ENCODE measurements at places on chromosomes 1 and 21.

DNA sequence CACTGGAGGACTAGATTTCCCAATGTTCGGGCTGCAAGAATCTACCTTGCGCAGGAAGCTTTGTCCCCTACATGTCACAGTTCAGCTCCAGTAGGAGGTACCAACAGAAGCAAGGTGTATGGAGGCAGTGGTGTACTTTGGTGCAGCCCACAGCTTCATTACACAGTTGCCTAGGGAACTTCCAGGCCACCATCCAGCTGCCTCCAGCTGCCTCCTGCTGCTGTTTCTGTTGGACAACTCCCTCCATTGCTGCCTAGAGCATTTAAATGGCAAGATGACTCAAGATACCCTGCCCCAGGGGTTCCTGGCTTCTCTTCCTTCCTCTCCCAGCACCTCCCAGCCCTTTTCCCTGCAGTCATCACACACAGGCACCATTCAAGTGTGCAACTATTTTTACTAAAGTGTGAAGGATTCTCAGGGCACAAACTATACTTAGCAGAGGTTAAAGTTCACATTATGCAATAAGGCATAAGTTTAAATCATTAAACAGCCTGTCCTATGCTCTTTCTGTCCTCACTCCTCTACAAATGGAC is 39.0 kb upstream of the ATP1A1 start:
- DNase-seq = peak; percentile 5

- peak; percentile 36 for DNase-seq
Measured at GRCh38 chr1:180898441-180899219, 14.1 kb upstream of the KIAA1614 start.

DNA sequence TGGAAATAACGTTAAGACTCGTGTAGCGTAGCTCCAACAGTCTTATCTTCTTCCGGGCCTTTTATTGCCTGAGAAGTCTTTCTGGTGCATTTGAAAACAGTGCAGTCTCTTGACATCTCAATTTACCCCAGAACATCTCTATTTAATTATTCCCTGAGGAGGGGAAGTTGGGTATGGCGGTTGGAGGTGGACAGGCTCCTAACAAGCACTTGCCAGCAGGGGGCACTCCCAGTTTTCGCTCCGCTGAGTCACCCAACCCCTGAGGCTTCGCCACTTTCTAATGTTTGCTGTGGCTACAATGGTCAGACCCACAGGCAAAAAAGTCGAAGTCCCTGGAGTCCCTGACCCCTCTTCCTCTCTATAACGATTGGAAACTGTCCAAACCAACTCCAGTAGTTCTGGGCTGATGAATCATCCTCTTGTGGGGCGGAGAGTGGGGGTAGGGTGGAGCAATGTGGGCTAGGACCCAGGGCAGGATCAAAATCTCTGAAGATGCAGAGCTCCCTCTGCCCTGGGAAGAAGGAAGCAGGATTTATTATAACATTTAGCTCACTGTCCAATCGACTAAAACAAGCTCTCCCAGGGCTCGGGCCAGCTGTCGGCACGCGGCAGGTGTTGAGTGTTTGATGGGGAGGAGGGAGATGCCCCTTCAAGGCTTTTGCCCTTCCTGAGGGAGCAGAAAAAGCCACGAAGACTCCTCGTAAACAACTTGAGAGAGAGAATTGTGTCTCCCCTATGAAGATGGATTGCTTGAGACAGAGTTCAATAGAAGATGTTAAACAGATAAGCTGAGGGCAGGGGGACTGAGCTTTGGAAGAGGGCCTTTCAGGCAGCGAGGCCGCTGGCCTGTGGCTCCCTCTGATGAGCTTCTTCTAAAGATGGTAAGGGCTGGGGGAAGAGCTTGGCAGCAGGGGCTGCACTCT is 85.7 kb downstream of the BRINP2 start:
- DNase-seq = no peak

DNA sequence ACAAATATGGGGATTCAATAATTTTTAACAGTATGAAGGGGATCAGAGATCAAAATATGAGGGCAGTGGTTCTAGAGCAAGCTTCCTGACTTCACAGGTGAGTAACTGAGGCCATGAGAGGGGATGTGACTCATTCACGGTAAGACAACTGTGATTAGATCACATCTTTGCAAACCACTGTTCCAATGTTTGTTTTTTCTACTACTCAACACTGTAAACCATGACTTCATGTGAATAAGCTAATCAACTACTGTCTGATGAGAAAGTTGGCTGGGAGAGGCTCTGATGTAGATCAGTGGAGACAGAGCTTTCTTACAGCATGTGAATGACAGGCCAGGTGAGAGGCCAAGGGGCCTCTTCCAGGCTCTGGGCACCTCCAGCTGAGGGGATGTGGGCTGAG is 84.7 kb downstream of the BRINP2 start:
- no peak for DNase-seq

GRCh38 chr1:159594625-159595405 is 7.2 kb downstream of the APCS start:
- DNase-seq = no peak

GRCh38 chr1:99943223-99943794 is 26.5 kb upstream of the SLC35A3 start:
- DNase-seq = peak; percentile 98

- DNase-seq = peak; percentile 67
Measured at GRCh38 chr1:7690496-7691182, 80.5 kb upstream of the VAMP3 start.

DNA sequence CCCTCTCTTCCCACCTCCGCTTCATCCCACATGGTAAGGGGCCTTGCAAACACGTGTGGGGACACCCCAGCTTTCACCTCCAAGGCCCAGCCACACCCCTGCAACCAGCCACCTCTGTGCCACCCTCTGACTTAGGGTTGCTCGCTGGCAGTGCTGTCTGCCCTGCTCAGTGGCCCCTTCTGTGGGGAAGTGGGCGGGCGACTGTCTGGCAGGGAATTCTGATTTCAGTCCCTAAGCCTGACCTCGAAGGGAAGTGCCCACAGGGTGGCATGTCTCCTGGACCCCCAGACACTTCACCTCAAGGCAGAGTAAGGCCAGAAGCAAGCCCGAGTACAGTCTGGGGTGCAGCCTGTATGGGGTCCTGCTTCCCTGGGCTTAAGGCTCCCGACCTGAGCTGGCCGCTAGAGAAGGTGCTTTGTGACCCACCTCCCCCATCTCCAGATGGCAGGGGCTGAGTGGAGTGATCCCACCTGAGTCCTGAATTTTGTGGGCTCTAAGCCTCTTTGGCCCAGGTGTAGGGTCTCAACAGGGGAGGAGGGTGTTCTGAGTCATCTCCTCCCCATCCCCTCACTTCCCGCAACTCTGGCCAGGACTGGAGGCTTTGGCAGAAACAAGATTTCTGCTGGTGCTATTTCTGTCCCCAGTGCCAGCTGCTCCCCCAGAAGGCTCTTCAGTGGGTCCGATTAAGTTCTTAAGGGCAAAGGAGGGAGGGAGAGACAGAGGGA is 7.0 kb downstream of the RD3 start:
- DNase-seq = no peak

All from NCI-H2171 treated with DMSO at 0.1 percent for 48 hours (cell line).